Tongue (tissue), 3 donors: ENCODE measurements at places on chromosomes 4 and X.
A peak's percentile ranks its signal among the peaks of the same experiment; 100 is the strongest.

DNA sequence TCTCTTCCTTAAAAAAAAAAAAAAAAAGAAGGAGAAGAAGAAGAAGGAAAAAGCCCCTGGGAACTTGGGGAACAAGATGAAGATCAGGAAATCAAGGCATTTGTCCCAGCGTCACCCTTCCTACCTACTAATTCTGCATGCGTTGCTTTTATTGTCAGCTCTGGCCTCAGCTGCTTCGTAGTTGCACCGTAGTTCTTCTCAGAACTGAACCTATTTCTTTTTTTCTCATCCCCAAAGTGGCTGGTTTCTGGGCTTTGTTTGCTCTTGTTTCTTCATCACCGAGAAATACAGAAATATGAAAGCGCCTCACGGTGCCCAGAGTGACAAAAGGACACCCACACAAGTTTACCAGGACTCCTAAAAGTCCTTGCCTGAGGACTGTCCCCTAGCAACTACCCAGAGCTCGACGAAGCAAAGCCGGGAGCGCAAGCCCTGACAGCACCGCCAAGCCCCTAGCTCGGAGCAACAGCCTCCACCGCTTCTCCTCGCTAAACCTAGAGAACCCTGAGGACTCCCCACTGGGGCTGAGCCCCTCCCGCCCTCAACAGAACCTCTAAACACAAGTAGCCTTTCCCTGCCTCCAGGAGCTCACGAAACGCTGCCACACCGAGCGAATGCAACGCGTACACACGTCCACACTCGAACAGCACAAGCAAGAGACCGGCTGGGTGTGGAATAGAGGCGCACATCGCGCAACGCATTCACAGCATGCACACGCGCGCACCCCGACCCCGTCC lies 710 bp downstream of the PRKG2 start:
- DNase-seq: peak; percentile 42

DNA sequence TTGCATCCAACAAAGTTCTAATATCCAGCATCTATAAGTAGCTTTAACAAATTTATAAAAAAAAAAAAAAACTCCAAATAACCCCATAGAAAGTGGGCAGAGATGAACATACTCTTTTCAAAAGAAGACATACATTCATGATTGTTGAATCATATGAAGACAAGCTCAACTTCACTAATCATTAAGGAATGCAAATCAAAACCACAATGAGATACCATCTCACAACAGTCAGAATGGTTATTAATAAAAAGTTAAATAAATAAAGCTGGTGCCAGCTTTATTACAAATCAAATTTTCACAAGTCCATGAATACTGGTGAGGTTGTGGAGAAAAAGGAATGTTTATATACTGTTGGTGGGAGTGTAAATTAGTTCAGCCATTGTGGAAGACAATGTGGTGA lies 592.0 kb downstream of the IQCM start:
- no peak for DNase-seq

- no peak for DNase-seq
Observed at GRCh38 chrX:114774691-114775090, 190.8 kb downstream of the HTR2C start.

GRCh38 chr4:69600013-69600412 lies 39.4 kb downstream of the UGT2A2 start:
- no peak for DNase-seq

DNA sequence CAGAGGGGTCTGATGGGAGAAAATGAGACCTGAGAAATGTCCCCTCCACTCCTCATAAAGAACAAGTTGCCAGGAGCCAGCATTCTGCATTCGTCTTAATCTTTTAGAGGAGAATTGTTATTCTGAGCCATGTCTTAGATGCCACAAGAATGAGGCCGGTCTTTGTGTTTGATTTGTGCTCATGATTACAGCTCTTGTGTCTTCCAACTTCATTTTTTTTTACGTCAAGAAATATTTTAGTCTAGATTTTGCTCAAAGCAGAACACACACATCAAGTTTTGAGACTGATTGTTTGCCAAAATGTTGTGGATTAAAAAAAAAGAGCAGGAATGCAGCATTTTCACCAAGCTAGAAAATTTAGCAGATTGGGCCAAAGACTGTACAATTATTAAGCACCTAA lies 130.6 kb upstream of the PITX2 start:
- no peak for DNase-seq

DNA sequence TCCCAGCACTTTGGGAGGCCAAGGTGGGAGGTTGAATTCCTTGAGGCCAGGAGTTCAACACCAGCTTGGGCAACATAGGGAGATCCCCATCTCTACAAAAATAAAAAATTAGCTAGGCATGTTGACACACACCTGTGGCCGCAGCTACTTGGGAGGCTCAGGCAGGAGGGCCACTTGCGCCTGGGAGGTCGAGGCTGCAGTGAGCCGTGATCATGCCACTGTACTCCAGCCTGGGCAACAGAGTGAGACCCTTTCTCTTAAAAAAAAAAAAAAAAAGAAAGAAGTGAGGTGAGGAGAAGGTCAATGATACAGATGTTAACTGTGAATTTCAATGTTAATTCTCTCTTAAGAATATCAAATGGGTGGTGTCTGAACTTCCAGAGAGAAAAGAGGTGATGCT lies 15.1 kb upstream of the AP1S2 start:
- no peak for DNase-seq

DNA sequence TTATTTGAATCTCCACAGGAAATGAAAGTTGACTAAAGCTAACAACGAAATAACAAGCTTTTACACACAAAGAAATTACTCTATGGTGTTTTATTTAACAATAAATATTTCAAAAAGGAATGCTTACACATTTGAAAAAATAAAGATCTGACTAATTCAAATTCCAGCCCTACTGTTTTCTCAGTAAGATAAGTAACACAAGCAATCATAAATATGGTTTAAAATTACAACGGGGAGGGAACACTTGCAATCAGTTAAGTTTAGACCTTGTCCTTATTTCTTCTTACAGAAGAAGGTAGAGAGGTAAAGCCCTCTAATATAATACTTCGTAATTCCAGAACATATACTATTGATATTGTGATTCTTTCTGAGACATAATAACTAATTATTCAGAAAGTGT lies 158.5 kb downstream of the DHX15 start:
- no peak for DNase-seq

- DNase-seq: no peak
Observed at GRCh38 chr4:136917312-136918110, 614.8 kb downstream of the PCDH18 start.

DNA sequence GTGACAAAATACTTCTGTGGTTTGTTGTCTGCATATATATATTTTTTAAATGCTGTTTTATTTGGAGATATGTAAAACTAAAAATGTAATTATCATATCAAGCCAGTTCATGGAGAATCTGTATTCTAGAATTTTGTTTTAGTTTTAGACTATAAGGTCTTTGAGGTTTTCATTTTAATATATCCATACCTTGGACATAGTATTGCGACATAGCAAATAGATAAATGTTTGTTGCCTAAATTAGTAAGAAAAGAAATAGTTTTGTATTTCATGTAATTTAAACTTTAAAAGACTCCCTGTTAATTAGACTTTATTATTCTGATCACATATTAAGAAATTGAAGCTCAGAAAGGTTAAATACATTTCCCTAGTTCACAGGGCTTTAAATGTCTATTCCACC lies 472.9 kb downstream of the GBA3 start:
- no peak for DNase-seq

GRCh38 chr4:85715991-85716737 lies 241.2 kb downstream of the ARHGAP24 start:
- no peak for DNase-seq

- peak; percentile 66 for DNase-seq
Observed at GRCh38 chrX:10106806-10107205, 50.0 kb upstream of the CLCN4 start.

GRCh38 chr4:108118505-108118904 lies 50.2 kb downstream of the LEF1 start:
- DNase-seq: no peak

- peak; percentile 5 for DNase-seq
Observed at GRCh38 chrX:121641560-121641959, 594.1 kb downstream of the GLUD2 start.

DNA sequence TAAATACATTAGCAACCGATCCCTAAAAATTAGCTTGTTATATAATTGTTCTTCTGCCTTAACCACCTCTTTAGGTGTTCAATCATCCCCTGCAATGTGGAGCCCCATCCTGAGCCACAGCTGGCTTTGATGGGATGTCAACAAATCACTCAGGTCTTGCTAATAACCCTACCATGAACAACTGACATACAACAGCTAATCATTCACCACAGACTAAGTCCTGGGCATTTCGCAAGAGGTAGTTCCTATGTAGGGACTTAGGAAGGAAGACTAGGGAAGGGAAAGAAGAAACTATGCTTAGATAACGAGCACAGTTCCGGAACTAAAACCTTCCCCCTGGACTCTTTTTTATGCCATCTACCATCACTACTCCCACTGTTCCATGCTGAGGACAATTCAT lies 63.6 kb upstream of the PTCHD1 start:
- DNase-seq: no peak

GRCh38 chr4:127967141-127967775 lies 2.1 kb downstream of the ABHD18 start:
- no peak for DNase-seq

DNA sequence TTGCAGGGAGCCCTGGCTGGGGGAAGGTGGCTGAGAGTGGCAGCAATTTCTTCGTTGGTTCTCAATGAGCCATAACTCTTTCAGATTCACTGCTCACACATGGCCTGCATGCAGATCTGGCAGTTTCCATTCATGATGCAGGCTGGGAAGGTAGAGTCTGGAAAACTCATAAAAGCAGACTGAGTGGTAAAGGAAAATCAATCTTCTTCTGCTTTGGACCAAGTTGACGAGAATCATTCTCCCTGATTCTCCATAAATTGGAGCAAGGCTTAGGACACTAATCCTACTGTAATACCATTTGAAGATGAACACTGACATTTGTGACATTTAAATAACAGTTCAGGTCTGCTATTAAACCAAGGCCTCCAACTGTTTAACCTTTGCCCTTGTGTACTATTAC lies 35.3 kb upstream of the HAND2 start:
- no peak for DNase-seq

DNA sequence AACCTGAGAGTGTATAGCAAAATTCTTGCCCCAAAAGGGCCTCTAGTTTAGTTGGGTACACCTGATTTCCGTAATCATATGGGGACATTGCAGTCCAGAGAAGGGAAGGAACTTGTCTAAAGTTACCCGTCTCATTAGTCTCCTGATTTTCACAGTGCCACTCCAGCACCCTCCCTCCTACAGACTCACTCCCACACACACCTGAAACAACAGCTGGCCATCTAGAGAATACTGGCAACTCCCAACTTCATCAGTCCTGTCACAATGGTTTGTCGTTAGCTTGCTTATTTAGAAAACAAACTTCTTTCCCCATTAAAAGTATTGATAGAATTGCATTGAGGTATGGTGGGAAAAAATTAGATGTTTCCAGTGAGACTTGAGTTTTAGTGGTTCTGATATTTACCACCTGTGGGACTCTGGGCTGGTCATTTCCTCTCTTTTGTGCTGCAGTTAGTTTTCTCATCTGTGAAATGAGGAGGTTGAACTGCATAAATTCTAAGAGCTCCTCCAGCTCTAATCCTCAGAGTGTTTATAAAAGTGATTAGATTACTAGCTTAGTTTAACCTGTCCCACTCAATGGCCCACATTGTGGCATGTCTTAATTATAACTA lies 1.7 kb downstream of the IL13RA1 start:
- no peak for DNase-seq

- DNase-seq: no peak
Observed at GRCh38 chr4:134089885-134090284, 111.7 kb downstream of the PABPC4L start.

GRCh38 chr4:101944649-101945048 lies 154.1 kb downstream of the BANK1 start:
- DNase-seq: no peak

GRCh38 chr4:14958436-14958835 lies 43.8 kb upstream of the CPEB2 start:
- DNase-seq: no peak

DNA sequence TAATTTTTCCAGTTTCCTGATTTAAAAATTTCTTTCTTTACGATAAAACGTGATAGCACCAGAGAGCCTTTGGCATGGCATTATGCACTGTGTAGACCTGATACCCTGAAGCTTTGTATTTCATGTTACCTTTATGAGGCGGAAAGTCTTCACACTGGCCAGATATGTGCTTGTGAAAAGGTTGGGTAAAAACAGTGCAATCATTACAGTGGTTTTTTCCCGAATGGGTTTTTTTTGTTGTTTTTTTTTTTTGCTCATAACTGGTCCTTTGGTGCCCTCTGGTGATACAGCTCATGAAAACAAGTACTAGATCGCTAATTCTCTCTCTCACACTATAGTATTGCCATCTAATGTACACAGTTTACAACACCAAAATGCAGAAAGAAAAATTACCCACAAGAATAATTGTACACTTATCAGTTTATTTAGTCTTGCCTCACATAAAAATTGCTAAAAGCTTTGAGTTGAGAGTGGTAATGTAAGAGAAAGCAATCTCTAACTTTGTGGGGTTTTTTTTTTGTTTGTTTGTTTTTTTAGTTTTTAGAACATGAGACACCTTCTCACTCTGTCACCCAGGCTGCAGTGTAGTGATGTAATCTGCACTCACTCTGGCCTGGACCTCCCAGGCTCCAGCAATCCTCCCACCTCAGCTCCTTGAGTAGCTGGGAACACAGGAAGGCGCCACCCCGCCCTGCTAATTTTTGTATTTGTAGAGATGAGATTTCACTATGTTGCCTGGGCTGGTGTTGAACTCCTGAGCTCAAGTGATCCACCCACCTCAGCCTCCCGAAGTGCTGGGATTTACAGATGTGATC lies 21.3 kb downstream of the SPCS3 start:
- peak; percentile 76 for DNase-seq

GRCh38 chr4:14855719-14856061 lies 146.6 kb upstream of the CPEB2 start:
- no peak for DNase-seq

- peak; percentile 13 for DNase-seq
Observed at GRCh38 chrX:64204252-64204651, 1.3 kb downstream of the AMER1 start.

GRCh38 chrX:19964017-19964710 lies 26.7 kb downstream of the BCLAF3 start:
- DNase-seq: no peak

DNA sequence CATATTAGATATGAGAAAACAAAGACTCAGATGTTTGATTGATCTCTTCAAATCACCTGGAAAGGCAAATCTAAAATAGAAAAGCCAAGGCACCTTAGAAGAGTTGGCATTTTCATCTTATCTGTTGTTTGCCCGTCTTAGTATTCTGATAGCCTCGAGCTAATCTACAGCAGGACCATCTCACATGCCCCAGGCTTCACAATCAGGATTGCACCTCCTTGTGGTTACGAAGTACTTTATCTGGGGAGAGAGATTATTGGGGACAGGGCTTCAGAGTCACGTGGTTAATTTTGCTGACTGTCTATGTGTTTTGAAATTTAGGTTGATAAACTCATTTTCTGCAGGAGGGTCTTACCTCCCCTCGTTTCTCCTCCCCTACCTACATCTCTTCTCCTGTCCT lies 313.1 kb upstream of the ANXA10 start:
- no peak for DNase-seq

- DNase-seq: no peak
Observed at GRCh38 chrX:129698150-129698549, 40.6 kb upstream of the XPNPEP2 start.

GRCh38 chr4:118774321-118774720 lies 61.6 kb downstream of the SEC24D start:
- DNase-seq: no peak
